Activated CD4-positive, alpha-beta T cell treated with anti-CD3 and anti-CD28 coated beads, Interleukin-2, amount 50 U/mL, for 24 hours (primary cell): ENCODE measurements at places on chromosomes 2 and 18.

DNA sequence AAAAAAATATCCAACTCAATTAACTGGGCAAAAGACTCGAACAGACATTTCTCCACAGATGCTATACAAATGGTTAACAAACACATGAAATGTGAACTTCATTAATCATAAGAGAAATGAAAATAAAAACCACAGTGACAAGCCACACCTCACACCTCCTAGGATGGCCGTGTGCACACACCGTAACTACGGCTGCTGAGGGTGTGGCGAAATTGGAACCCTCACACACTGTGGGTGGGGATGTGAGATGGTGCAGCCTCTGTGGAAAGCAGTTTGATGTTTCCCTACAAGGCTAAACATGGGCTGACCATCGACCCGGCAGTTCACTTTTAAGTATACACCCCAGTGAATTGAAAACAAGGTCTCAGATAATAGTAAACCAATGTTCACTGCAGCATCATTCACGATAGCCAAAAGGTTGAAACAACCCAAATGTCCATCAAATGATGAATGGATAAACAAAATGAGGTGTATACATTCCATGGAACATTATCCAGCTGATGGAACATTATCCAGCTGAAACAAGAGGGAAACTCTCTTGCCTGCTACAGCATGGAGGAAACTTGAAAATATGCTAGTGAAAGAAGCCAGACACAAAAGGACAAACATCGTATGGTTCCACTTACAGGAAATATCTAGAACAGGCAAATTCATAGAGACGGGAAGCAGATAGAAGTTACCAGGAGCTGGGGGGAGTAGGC is 32.2 kb downstream of the ZAP70 start:
- DNase-seq = peak; percentile 33

- no peak for DNase-seq
Measured at GRCh38 chr2:9949239-9949991, 2.1 kb upstream of the GRHL1 start.

DNA sequence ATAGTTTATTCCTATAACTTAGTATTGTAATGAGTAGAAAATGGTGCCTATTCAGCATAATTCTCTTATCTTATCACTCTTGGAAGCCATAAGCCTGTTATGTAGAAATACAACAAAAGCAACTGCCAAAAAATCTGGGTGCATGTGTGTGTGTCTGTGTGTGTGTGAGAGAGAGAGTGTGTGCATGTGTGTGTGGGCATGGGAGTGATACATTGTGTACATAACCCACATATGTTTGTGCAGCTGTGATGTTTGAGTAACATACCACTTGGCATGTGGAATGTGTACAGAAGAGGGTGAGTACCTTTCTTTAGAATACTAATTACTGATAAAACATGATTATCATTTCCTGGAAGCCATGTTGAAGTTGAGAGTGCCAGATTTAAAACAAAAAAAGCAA is 642.3 kb upstream of the SYT4 start:
- no peak for DNase-seq

DNA sequence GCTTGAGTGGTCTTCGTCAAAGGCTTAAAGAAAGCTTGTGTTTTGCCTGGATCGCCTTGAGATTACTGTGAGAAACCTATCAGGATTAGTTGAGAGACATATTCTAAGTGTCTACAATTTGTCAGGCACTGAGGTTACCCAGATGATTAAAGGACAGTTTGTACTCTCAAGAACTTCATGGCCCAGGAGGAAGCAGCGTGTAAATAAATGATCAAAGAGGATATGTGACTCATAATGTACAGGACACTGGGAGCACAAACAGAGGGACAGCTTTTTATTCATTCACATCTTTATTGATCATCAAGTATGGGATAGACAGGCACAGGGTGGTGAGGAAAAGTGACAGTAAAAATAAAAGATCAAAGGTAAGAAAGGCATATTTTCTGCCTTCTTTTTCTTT is 152.6 kb upstream of the FSHR start:
- DNase-seq = no peak

GRCh38 chr18:79982736-79983135 is 5.6 kb downstream of the TXNL4A start:
- no peak for DNase-seq

GRCh38 chr2:61910603-61911002 is 5.1 kb downstream of the COMMD1 start:
- no peak for DNase-seq

DNA sequence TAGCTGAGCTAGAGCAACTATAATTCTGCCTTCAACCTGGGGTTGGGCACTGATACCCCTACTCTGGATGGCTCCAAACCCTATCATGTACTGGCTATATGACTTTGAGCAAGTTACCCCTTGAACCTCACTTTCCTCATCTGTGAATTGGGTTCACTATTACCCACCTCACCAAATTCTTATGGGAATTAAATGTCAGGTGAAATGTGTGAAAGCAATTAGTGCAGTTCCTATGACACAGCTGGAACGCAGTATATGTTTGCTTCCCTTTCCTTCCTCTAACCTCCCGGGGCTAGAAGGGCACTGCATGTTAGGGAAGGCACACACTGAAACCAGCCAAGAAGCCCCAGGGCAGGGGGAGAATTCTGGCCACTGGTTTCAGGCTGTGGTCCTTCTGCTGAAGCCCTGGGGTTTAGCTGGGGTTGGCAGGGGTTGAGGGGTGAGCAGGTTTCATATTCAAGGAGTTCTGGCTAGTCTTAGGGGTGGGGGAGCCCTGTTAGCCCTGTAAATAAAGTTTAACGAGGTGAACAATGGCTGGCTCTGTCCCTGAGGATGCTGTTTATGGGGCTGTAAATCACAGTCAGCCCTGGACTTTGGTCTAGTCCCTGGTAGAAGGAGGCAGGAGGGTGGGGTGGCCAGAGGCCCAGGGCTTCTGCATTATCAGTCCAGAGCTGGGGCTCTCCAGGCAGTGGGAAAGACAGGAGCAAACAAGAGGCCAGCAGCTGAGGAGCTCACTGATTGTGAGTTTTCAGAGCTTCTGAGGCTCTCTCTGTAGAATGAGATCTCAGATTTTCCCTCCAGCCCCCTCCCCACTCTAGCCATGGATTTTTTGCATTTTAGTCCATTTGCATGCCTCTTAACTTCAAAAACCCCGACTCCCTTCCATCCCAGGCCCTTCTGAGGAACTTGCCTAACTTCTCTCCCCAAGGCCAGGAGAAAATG is 8.0 kb downstream of the PKDCC start:
- DNase-seq = no peak

DNA sequence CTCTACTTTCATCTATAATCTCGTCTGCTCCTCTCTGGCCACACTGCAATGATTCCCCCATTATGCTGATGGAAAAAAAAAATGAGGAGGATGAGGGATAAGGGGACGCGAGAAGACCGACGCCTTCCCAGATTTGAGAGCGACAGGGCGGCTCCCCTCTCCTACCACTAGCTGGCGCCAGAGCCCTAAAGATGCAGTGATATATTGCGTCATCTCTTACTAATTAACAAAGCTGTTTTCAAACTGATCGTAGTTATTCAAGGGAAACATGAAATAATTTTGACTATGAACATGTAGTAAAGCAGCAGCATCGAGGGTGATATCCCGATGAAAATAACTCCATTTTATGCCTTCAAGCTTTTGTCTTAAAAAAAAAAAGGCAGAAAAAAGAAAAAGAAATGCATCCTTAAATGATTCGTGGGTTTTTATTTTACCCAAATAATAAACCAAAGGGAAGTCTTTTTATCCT is 48.0 kb upstream of the HNRNPA3 start:
- peak; percentile 56 for DNase-seq
